ENCODE measurements at places on chromosomes 5 and 9.

GRCh38 chr5:2030131-2030530 is 147.4 kb upstream of the IRX4 start:
- DNase-seq, result no peak

GRCh38 chr9:129624947-129625346 is 1.0 kb upstream of the NTMT1 start:
- DNase-seq, result no peak

DNA sequence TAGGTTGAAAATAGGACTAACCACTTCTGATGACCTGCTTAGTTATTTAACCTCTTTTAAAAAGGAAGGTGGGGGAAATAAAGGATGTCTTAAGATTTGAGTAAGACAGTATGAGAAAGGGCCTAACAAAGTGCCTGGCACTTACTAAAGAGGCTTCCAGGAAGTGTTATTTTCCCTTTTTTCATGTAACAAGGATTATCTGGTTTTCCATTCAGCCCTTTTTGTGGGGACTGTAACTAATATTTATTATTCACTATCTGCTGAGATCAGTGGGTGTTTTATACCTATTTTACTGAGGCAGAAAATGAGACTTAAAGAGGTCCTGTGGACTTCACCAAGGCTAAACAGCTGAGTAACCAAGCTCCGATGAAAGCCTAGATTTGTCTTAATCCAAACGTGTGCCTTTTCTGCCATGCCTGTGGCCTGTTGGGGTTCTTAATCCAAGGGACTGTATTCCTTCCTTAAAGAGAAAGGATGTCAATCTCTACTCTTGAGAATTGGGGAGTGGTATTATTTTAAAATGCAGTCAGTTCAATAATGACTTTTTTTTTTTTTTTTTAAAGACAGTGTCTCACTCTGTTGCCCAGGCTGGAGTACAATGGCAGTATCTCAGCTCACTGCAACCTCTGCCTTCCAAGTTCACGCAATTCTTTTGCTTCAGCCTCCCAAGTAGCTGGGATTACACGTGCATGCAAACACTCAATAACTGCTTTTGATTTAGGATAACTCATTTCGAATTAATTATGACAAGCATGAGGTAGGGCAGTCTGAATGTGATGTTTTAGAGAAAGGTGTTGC is 6.5 kb downstream of the JMY start:
- DNase-seq, result no peak

- no peak for DNase-seq
Measured at GRCh38 chr5:95876782-95877181, 54.3 kb upstream of the GLRX start.

DNA sequence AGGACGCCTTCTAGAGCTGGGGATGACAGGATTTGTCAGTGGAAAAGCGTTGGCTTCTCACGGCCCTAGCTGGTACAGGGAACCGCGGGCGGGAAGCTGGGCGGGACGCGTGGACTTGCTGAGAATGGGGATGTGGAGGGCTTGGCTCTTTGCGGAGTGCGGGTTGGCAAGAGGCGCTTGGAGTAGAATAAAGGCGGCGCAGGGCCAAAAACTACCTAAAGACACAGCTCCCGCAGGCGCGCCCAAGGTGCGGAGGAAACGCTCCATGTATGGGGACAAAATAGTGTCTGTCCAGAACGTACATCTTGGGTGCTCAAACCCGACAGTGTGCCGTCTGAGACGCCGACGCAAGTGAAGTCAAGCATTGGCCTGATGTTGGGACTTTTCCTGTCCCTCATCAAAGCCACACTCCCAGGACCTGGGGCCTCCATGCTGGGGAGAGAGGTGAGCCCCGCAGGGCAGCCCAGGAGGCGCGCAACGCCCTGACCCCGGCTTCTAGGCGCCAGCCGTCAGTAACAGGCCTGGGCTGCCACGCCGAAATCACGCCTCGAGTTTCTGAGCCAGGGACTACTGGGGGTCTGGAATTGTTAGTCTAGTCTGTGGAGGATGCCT is 1.6 kb upstream of the NKX2-5 start:
- DNase-seq, result no peak

DNA sequence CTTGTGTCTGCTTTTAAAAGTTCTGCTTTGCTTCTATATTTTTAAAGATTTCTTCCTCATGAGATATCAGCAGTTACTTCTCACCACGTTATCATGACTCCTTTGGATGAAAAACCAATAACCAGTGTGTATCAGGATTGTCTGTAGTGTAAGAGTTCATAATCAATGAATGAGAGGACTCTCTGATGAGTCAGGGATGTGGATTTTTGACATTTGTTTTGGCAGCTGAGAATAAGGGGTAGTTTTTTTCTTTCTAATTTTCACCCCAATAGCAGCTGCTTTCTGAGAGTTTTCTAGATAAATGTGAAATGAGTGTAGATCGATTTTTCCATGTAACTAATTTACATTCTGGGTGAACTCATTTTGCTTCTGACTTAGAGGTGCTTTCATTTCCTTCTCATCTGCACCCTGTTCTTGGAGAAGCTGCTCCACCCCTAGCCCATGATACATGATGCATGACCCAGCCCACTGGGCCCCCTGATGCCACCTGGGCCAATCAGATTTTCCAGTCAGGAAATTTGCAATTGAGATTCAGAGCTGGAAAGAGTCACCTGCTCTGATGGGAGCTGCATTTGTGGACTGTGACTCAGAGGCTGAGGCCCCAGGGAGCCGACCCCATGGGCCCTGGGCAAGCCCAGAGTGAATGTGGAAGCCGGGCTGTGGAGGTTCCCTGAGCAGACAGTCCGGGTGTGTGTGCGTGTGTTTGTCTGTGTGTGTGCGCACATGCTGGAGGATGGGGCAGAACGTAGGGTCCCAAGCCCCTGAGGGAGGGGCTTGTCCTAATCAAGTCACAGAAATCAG is 159.3 kb downstream of the RGS3 start:
- peak; percentile 81 for DNase-seq

GRCh38 chr5:141636106-141636412 is 590 bp downstream of the HDAC3 start:
- no peak for DNase-seq

All from T-helper 2 cell (primary cell).